Skeletal muscle tissue (tissue), 5 donors: ENCODE measurements at places on chromosomes 7 and 10. TPM values are rescaled to one million over a fixed set of nuclear protein-coding genes. Genes with fewer than 3 reads are reported as not detected.

The EPHB4 gene
- total RNA-seq = 72.5 TPM

The ASB10 gene
- total RNA-seq = 3.7 TPM

The ANKRD1 gene
- 14.1 TPM for total RNA-seq

The OR6B1 gene
- total RNA-seq = not detected

The CHST15 gene
- total RNA-seq = 19.3 TPM

The APBB1IP gene
- total RNA-seq = 4.2 TPM

The OPN4 gene
- not detected for total RNA-seq

The TAS2R41 gene
- not detected for total RNA-seq

The CHN2 gene
- 11.0 TPM for total RNA-seq

The PCGF5 gene
- total RNA-seq = 16.2 TPM

The TMEM130 gene
- 0.52 TPM for total RNA-seq

The TMEM225B gene
- 0.52 TPM for total RNA-seq

The SPDYE9 gene
- not detected for total RNA-seq

The AGR2 gene
- 3.1 TPM for total RNA-seq

The PLXDC2 gene
- 23.0 TPM for total RNA-seq

The SPDYE8 gene
- total RNA-seq = not detected

The SPDYE11 gene
- not detected for total RNA-seq

The MRLN gene
- 156 TPM for total RNA-seq

The NKX1-2 gene
- total RNA-seq = not detected

The MUC3A gene
- not detected for total RNA-seq

The CASP7 gene
- 13.6 TPM for total RNA-seq

The MEOX2 gene
- 44.9 TPM for total RNA-seq

The TMEM176B gene
- 18.3 TPM for total RNA-seq

The LRMDA gene
- total RNA-seq = 7.3 TPM

The ZSCAN25 gene
- 11.0 TPM for total RNA-seq

The TRPV5 gene
- not detected for total RNA-seq

The TRIL gene
- 15.1 TPM for total RNA-seq

The GNAT3 gene
- total RNA-seq = not detected

The CFAP58 gene
- under 0.01 TPM for total RNA-seq
